Epithelial cell of esophagus (primary cell): ENCODE measurements at places on chromosomes 2 and 18.

DNA sequence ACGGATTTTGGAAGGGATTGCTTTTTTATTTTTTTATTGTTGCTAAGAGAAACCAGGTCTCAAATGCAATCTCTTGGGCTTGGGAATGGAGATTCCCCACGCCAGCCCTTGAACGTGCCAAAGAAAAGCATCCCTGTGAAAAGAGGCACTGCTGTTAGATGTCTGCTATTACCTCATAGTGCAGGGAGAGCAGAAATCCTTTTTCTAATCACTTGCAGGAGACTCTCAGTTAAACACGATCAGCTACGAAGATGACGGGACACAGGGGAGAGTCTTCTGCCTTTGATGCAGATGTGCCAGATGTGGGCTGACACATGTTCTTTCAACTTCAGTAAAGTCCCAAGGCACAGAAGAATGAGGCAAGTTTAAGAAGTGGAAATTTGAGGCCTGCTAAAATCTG is 381.6 kb upstream of the TRIB2 start:
- no peak for DNase-seq

DNA sequence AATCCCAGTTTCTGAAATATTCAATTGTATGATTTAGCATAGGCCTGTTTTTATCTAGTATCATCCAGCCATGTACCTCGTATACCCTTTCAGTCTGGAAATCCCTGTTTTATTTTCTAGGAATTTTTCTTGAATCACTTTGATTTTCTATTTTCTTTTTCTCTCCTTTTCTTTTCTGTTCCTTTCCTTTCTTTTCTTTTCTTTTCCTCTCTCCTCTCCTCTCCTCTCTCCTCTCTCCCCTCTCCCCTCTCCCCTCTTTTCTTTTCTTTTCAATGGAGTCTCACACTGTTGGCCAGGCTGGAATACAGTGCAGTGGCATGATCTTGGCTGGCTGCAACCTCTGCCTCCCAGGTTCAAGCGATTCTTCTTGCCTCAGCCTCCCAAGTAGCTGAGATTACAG is 63.5 kb downstream of the SMCHD1 start:
- DNase-seq = no peak

GRCh38 chr2:70685771-70686171 is 82.2 kb downstream of the ADD2 start:
- no peak for DNase-seq

GRCh38 chr18:25190472-25190871 is 161.5 kb downstream of the ZNF521 start:
- no peak for DNase-seq

GRCh38 chr2:14628901-14629300 is 3.6 kb upstream of the LRATD1 start:
- peak; percentile 95 for DNase-seq

GRCh38 chr2:21642647-21643046 is 518.9 kb downstream of the TDRD15 start:
- DNase-seq = no peak

DNA sequence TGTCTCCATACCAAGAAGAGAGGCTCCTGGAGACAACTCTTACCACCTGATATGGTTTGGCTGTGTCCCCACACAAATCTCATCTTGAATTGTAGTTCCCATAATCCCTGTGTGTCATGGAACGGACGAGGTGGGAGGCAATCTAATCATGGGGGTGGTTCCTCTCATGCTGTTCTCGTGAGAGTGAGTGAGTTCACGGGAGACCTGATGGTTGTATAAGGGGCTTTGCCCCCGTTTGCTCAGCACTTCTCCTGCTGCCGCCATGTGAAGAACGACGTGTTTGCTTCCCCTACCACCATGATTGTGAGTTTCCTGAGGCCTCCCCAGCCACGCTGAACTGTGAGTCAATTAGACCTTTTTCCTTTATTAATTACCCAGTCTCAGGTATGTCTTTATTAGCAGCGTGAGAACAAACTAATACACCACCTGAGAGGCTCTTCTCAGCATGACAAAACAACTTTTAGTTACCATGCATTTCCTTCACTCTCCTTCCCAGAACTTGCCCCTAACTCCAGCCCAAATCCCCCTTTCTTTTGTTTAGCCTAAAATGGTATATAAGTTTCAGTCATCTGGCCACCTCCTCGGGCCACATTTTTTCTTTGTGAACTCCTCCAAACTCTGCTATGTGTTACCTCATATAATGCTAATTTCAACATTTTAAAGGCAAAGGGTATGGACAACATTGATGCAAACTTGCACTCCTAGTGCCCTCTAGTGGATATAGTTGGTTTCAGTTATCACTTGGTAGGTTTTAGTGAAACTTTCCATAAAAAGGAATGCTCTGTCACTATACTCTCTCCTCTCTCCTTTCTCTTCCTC is 58.6 kb upstream of the SLC25A52 start:
- DNase-seq = peak; percentile 64
